Mesenchymal stem cell (in vitro differentiated cells and primary cell): ENCODE measurements at places on chromosomes 16 and 17.
A peak's percentile ranks its signal among the peaks of the same experiment; 100 is the strongest.

DNA sequence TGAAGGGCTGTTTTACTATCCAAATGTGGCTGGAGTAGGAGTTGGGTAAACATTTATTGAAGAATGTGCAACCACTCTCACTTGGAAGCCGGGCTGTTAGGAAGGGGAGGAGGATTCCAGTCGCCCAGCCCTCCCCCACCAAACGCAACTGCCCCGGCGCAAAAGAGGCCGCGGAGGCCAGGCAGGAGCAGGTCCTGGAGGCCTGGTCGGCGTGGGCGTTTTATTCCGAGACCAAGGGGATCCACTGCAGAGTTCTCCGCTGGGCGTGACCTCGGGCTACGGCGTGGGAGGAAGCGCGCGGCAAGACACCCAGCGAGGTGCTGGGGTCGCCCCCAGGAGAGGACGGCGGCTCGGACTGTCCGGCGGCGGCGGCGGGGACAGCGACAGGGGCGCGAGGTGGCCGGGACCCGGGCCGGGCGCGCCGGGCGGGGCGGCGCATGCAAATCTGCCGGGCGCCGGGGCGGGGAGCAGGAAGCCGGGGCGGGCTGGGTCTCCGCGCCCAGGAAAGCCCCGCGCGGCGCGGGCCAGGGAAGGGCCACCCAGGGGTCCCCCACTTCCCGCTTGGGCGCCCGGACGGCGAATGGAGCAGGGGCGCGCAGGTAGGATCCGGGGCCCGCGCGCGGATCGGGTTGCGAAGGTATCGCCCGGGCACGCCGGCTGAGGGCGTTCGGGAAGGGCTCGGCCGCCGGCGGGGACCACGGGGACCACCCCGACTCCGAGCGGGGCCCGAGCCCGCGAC is at the start of gene IL4R:
TSS of gene IL4R (plus strand) at position 553 of the 739 bp plus-strand sequence. CDS start 26,230 bp downstream, outside the sequence.
- peak; percentile 90 for DNase-seq

DNA sequence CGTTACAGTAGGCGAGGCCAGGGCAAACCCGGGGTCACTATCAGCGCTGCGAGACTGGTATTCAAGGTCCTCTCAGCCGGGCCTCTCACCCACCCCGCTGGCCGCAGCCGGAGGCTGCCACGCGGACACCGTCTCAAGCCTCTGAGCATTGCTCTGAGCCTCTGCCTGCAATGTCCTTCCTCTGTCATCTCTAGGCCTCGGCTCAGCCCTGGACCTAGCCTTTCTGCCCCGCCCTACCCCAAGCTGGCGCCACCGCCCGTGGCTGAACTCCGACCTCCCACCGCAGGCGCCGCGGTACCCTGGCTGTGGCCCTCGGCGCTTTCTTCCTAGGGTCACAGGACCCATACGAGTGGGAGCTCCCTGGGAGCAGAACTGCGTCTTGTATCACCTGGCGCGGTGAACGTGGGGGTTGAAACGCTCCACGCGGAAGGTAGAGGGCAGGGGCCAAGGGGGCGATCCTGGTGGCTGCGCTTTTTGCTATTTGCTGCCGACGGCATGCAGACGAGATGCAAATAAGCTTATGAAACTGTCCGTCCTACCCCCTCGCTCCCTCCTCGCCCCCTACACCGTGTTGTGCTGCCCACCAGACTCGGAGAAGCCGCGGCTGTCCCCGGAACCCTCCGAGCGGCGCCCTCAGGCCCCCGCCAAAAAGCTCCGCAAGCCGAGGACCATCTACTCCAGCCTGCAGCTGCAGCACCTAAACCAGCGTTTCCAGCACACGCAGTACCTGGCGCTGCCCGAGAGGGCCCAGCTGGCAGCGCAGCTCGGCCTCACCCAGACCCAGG is 3.7 kb downstream of the DLX4 start:
- no peak for DNase-seq

GRCh38 chr16:84229471-84229870 is 10.3 kb downstream of the KCNG4 start:
- no peak for DNase-seq

DNA sequence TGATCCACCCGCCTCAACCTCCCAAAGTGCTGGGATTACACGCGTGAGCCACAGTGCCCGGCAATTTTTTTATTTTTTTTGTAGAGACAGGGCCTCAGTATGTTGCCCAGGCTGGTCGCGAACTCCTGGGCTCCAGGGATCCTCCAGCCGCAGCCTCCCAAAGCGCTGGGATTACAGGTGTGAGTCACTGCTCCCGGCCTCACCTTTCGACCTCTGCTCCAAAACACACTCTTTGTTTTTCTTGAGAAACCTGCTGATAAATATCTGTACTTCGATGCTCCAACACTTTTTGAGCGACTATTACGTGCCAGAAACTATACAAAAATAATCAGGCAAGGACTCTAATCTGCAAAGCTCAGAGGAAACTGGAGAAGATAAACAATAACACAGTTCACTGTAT is 1.0 kb downstream of the MED1 start:
- DNase-seq: no peak

DNA sequence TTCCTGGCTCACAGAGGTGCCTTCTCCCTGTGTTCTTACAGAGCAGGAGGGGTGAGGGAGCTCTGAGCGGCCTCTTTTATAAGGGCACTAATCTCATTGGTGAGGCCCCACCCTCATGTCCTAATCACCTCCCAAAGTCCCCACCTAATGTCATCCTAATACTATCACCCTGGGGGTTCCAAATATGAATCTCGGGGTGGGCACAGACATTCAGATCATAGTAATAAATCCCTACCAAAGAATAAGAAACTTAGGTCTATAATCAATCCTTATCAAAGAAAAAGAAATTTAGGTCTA is 32.3 kb upstream of the METRNL start:
- no peak for DNase-seq

- peak; percentile 14 for DNase-seq
Measured at GRCh38 chr16:27628241-27628942, 78.4 kb downstream of the KATNIP start.

- no peak for DNase-seq
Measured at GRCh38 chr17:56326001-56326359, 172.7 kb downstream of the ANKFN1 start.

GRCh38 chr17:44782326-44782850 is 23.6 kb downstream of the ADAM11 start:
- DNase-seq: no peak

- DNase-seq: no peak
Measured at GRCh38 chr16:54175552-54176375, 110.8 kb downstream of the IRX3 start.

- no peak for DNase-seq
Measured at GRCh38 chr17:27049104-27049784, 244.7 kb upstream of the WSB1 start.

DNA sequence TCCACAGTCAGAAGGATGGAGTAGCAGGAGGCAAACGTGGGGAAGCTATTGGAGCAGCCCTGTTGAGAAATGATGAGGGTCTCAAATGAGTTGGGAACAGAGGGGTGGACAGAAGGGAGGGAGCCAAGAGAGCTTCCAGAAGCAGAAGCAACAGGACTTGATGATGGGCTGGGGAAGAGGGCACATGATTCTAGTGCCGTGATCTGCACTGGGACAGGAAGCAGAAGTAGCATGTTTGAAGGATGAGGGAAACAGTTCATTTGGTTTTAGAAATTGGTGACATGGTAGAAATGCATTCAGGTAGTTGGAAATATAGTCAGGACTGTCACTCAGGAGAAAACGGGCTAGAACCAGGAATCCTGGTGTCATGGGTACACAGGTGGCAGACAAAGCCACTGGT is 19.4 kb downstream of the EMP2 start:
- no peak for DNase-seq

DNA sequence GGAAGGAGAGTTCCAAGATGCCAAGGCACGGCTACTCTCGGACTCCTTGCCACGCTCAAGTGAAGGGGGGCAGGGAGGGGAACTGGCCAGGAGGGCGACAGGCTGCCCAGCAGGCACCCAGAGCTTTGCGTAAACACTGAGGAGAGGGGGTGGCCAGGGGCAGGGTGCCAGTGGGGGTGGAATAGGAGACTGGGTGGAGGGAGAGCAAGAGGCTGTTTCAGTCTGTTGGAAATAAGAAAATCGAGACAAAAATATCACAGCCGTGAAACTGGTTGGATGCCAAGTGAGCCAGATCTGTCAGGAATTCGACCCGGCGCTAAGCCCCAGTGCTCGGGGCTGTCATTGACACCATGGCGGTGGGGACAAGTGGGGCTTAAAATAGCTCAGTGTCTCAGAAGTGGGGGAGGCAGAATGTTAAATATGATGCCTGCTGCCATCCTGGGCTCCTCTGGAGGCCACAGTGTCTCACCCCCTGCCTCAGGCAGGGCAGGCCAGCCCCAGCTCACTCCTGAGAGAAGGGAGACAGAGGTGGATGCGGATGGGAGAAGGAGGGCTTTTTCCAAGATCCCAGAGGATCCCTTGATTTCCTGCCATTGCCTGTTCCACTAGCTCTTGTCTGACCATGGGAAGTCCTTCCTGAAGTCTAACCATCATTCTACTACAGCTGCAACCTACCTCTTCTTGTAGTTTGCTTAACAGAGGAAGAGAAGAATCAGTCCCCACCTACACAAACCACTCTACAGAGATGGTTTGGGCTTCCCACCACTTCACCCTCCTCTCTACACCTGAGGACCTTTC is 9.5 kb downstream of the PNMT start:
- DNase-seq: no peak

GRCh38 chr16:71807905-71808592 is 585 bp downstream of the AP1G1 start:
- peak; percentile 43 for DNase-seq
